ENCODE measurements at places on chromosomes 1 and 21.

DNA sequence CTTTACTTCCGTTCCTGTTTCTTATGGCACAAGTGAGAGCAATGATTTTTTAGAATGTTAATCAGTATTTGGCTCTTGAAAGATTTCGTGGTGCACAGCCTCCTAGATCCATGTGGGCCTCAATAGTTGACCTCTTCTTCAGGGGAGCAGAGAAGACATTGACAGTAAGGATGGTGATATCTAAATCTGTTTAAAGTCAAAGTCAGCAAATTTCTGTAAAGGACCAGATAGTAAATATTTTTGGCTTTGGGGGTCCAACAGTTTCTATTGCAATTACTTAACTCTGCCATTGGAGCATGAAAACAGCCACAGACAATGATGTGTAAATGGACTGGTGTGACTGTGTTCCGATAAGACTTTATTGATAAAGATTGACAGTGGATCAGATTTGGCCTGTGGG lies 27.4 kb downstream of the TNN start:
- no peak for DNase-seq

GRCh38 chr1:168083456-168084325 lies 53.0 kb downstream of the GPR161 start:
- no peak for DNase-seq

GRCh38 chr1:18999359-18999758 lies 42.9 kb upstream of the IFFO2 start:
- DNase-seq: no peak

DNA sequence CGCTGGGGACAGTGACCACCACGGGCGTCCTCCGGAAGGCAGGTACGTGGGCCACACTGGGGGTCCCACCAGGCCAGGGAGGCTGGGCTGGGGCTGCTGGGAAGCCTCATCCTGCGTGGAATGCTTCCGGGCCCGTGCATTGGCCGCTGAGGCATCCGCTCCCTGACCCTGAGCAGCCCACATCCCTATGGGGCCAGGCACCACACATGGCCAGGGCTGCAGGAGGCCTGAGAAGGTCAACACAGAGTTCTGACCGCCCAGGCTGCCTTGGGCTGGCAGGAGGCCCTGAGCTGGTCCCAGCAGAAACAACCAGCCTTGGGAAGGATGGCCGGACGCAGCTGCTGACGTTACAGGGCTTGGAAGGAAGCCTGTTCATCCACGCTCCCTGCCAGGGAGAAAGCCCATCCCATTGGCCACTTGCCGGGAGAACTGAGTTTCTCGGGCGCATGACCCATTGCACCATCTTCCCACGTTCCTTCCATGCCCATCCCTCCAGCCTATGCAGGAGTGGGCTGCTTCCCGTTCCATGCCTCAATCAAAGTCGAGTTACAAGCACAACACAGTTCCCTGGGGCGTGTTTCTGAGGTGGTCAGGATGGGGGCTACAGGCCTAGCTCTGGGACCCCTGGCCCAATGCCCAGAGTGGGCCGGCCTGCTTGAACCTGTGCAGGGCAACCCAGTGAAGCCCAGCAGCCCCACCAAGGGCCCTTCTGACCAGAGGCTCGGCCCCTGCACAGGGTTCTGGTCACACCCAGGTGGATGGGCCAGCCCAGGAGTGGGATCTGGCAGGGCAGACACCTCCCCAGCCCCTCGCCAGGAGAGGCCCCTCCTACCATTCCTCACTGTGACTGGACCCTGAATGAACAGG lies 31.7 kb downstream of the TRIM11 start:
- no peak for DNase-seq

DNA sequence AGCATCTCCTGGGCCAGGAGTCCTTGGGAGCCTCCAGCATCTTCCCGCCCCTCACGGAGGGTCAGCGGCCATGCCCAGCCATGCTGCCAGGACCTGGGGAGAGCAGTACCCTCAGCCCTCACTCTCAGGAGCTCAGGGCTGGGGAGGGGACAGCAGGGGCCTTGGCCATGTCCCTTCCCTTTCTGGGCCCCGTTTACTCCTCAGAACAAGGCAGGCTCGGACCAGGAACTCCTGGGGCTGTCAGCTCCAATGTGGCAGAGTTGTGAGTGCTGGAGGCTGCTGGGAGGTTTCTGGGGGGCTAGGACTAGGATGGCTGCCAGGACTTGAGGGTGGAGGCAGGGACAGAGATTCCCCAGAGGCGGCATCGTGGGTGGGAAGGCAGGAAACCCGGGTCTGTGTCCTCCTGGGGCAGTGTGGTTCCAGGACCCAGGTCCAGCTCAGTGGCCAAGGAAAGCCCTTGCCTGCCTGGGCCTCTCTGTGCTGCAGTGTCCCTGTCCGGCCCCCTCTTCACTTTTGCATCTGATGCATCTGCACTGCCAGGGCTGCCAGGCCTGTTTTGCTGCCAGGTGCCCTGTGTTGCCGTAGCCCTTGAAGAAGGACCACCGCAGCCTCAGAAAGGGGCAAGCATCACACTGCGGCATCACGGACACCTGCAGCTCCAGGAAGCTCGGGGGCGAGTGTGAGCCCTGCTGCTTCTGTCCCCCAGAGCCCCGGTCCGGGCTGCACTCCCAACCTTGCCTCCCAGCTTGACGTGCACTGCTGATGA lies 223.9 kb downstream of the CAMTA1 start:
- no peak for DNase-seq

- no peak for DNase-seq
These were observed 21.4 kb upstream of the RNF11 start for GRCh38 chr1:51214615-51215131.

DNA sequence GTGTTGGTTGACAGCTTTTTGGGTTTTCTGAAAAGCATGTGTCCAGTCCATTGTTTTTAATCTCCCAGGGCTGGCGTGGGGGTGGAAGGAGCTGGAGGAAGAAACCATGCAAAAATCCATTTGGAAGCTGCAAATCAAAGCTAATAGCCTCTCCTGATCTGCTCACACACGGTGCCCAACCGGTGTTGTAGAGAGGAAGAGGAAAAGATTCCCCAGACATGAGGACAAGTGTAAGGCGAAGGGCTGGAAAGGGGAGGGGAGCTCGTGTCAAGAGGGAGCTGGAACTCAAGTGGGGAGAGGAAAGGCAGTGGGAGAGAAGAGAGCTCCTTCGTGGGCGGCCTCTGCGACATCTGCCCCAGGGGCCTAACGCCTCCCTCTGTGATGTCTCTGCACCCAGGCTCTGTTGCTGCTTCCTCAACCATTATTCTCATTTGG lies 112.3 kb upstream of the IRF2BP2 start:
- peak; percentile 12 for DNase-seq

- DNase-seq: no peak
These were observed 35.7 kb downstream of the SDC3 start for GRCh38 chr1:30872948-30873263.

GRCh38 chr1:223156343-223156742 lies 13.3 kb upstream of the TLR5 start:
- DNase-seq: no peak

DNA sequence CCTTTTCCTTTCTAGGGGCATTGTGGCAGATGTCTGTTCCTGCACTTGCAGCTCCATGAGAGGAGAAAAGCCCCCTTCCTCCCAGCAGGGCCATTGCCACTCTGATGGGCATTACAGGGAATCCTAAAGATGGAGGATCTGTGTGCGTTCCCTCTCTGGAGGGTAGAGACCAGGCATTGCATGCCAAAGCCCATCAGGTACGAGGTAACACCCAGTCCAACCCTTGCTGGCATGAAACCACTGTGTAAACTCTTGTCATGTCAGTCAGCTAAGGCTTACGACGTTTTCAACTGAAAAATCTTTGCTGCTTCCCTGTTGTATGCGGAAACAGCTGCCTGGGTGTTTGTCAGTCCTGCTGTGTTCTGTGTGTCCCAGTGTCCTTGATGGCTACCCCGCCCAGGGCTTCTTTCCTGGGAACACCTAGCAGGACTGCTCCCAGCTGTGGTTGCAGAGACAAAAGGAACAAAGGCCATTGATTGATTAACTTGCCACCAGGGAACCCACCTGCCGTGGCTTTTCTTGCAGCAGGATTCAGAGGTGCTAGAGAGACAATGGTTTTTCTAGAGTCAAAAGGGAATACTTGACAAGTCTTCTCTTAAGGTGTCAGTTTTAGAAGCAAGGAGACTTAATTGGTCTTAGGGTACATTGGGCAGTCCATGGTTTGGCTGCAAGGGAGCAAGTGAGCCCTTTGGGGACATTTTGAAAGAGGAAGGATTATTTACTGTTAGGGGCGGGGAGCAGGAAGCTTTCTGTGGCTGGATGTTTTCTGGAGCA lies 24.6 kb downstream of the B3GALT5 start:
- peak; percentile 98 for DNase-seq

- no peak for DNase-seq
These were observed 22.9 kb downstream of the MEF2D start for GRCh38 chr1:156477526-156478249.

- DNase-seq: no peak
These were observed 134.5 kb upstream of the LYPLAL1 start for GRCh38 chr1:219039017-219039681.
